ENCODE measurements at places on chromosomes 7 and 10.

GRCh38 chr10:114604357-114605130 lies 53.5 kb downstream of the ABLIM1 start:
- DNase-seq, result no peak

- DNase-seq, result no peak
Measured at GRCh38 chr7:7498856-7499255, 36.8 kb downstream of the COL28A1 start.

DNA sequence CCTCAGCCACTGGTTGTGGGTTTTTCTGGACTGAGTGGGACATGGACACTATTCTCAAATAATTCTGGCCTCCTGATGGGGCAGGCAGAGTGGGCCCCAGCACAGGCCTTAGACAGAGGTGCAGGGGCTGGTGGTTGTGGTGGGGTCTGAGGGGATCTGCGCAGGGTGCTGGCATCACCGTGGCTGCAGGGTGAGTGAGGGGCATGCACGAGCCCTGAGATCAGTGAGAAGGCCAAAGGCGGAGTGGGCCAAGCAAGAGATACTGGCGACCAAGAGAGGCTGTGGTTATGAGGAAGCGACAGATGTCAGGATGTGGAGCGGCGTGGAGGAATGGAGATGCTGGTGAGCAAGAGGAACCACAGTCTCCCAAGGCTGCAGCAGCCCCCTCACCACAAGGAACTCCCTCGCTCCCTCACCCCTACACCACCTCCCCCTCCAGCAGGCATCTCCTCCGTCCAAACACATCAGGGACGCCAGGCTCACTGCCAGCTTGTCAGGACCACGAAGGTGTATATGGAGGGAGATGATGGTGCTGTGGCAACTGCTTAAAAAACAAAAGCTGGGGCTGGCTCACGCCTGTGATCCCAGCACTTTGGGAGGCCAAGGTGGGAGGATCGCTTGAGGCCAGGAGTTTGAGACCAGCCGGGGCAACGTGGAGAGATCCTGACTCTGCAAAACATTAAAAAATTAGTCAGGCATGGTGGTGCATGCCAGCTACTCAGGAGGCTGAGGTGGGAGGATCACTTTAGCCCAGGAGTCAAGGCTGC lies 9.6 kb downstream of the PRF1 start:
- no peak for DNase-seq

GRCh38 chr10:132939957-132940790 lies 2.2 kb downstream of the CFAP46 start:
- peak; percentile 56 for DNase-seq

GRCh38 chr7:81167934-81168333 lies 249.1 kb upstream of the SEMA3C start:
- DNase-seq, result no peak

- DNase-seq, result no peak
Measured at GRCh38 chr10:31581741-31582323, 262.8 kb downstream of the ZEB1 start.

DNA sequence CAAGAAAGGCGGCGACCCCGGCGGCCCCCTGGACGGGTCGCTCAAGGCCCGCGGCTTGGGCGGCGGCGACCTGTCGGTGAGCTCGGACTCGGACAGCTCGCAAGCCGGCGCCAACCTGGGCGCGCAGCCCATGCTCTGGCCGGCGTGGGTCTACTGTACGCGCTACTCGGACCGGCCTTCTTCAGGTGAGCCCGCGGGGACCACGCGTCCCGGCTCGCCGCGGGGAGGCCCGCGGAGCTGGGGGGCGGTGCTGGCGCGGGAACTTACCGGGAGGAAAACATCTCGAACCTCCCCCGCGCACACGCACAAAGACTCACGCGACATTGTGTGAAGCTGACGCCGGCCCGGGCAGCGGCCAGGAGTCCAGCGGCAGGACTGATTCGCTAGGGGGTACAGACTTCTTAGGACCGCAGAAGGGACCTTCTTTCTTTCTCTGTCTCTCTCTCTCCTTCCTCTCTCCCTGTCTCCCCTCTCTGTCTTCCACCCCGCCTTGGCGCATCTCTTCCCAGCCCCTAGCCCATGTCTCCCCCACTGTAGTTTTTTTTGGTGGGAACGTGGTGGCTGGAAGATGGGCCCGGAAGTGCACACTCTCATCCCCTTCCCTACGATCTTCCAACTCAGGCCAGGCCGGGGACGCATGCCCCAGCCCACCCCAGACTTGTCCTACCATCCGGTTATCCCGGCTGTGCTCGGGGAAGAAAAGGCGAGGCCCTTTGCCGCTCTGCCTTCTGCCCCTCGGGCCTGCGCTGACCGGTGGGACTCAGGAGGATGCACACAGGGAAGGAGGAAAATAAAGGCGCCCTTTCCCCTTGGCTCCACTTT lies 1.2 kb downstream of the EN2 start:
- DNase-seq, result no peak

GRCh38 chr7:54485044-54485443 lies 57.1 kb upstream of the VSTM2A start:
- DNase-seq, result no peak

- DNase-seq, result no peak
Measured at GRCh38 chr10:123402656-123403055, 248.5 kb downstream of the BUB3 start.

DNA sequence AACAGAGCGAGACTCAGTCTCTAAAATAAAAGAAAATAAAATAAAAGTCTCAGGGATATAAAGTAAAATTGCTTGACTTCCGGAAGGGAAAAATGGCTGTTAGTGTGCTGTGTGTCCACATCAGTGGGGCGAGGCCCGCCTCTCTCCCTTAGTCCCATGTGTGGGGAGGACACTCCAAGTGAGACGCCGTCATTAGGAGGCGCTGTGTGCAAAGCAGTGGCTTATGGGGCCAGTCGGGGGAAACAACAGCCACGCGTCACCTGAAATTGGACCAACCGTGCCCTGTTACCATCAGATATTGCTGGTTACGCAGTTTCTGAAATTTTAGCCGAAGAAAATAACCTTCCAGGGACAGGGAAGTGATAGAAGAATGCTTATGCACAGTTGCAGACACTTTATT lies 15.8 kb downstream of the SFXN4 start:
- DNase-seq, result no peak

DNA sequence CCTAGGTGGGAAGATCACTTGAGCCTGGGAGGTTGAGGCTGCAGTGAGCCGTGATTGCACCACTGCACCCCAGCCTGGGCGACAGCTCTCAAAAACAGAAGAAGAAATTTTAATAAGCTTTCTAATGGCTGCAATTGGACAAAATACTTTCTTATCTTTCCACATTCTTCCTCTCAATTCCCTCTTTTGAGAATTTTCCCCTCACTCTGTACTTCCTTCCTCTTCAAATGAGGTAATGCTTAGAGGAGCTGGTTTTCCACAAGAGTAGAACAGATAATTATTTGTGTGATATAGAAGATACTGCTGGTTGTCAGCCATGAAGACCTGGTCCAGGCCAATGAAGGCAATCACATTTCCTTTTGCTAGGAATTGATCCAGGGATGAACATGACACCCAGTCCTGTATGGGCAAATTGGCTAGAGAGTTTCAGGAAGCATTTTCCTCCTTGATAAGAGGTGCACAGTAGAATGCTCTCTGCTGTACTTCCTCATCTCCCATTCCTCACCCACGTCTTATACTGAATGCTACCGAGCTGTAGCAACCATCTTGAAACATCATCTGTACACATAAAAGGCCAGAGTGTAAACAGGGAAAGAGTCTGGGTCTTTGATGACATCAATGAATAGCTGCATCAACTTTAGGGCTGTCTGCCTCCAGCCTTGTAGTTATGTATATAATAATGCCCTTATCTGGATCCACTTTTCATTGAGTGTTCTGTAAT lies 103.9 kb downstream of the CDK6 start:
- DNase-seq, result no peak

DNA sequence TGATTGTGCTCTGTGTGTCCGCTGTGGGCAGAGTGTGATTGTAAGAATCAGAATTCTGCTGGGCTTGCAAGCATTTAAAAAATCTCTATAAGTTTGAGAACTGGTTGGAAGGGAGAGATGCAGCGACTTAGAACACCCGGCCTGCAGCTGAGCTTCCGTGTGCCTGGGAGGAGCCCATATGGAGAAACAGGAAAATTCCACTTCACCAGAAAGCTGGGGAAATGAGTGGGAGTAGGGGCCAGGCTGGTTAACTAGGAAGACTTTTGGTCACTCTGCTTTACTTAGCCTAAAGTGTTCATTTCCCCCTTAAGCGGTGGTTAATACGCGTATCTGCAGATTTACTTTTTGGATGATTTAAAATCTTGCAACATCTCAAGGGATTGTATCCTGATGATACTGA lies 72.2 kb downstream of the TCF7L2 start:
- DNase-seq, result no peak

GRCh38 chr10:119705434-119705831 lies 20.4 kb upstream of the INPP5F start:
- no peak for DNase-seq

GRCh38 chr7:128863433-128863989 lies 855 bp downstream of the ATP6V1F start:
- DNase-seq, result peak; percentile 34

DNA sequence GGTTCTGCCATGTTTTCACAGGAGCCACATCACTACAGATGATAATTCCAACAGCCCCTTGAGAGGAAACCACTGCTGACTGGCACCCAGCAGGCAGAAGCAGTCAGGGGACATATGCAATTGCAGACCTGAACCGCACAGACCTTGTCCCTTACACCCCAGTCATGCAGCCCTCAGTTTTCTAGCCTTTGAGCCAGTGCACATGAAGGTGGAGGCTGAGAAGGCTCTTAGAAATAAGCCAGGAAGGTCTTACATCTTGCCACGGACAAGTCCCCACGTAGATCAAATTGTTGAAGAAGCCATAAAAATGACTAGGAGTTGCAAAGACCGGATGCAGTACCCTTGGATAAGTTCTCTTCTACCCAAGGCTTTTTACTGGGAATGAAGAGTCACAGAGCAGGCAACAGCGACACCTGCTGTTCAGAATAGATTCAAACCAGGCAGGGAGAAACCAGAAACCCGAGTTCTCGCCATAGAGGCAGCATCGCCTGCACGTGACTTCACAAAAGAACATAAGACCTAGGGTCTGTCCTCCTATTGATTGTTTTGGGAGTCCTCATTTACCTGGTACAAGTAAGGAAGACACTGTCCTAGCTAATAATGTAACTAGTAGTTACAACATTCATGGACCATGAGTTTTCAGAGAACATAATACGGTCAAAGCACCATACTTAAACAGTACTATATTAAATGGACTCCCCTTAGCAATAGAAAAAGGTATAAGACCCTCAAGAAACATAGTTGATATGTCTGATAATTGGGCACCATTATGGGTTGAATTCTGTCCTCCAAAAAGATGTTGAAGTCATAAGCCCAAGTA lies 11.1 kb downstream of the STEAP1B start:
- DNase-seq, result peak; percentile 67

GRCh38 chr7:130912082-130912861 lies 178.3 kb upstream of the KLF14 start:
- DNase-seq, result no peak

DNA sequence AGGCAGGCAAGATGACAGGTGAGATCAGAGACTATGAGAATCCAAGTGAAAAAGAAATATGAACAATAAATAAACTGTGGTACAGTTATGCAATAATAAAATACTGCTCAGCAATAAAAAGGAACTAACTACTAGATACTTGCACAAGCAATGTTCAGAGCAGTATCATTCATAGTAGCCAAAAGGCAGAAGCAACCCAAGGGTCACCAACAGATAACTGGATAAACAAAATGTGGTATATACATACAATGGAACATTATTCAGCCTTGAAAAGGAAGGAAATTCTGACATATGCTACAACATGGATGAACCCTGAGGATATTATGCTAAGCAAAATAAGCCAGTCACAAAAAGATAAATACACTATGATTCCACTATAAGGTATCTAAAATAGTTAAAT lies 76.9 kb upstream of the KCNIP2 start:
- DNase-seq, result no peak

DNA sequence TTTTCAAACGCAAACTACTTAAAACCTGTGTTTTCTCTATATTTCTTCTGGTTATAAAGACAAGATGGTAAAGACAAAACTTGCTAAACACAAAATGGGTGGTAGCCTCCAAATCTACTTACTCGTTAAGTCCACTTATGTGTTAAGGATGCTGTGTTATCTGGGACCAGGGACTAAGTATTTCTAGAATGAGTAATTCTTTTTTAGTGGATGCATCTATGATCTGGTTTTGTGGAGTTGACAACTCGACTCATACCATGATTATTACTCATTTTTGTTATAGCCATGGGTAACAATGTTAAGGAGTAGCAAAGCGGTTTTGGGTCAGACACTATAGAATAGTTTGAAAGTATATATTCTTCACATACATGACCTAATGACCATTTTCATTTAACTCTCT lies 239.5 kb upstream of the FOXP2 start:
- DNase-seq, result no peak

DNA sequence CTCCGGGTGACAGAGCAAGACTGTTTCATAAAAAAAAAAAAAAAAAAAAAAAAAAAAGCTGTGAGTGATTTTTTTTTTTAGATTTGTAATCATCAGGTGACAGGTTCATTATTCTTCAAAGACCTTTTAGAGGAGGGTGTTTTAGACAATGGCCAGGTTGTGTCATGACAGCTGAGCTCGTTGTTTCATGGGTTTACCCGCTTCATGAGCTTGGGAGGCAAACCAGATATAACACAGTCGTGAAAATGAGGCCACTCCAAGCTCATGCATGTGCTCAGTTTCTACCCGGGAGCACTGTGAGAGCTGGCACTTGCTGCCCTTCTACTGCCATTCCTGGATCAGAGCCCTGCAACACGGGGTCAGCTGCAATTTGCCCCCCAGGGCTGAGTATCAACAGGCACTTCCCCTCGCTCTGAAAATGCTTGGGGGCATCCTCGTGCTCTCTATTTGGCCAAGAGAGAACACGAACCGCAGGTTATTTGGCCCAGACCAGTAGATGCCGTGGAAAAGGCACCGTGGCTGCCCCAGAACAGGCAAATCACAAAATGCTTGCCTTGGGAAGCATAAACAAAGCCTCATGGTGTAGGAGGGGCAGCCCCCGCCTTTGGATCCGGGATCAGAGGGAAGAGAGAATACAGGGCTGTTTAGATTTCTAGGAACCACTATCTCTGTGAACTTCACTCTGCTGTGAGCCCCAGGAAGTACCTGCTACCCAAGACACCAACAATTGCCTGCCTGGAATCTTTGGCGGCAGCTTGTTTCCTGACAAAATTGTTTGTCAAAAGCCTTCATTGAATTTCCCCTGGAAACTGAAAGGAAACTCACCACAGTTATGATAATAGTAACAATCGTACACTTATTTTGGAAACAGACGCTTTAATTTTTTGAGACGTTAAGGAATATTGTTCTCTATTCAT lies 371.0 kb downstream of the FRMD4A start:
- no peak for DNase-seq

- no peak for DNase-seq
Measured at GRCh38 chr10:102627291-102627735, 17.0 kb upstream of the TRIM8 start.

GRCh38 chr10:8059191-8059936 lies 4.9 kb downstream of the GATA3 start:
- DNase-seq, result no peak

- DNase-seq, result no peak
Measured at GRCh38 chr7:148624735-148625134, 34.2 kb downstream of the C7orf33 start.

- no peak for DNase-seq
Measured at GRCh38 chr10:29961351-29961750, 98.0 kb downstream of the JCAD start.

GRCh38 chr7:5543361-5543760 lies 119.7 kb upstream of the TNRC18 start:
- no peak for DNase-seq

GRCh38 chr7:4682621-4683042 lies 537 bp downstream of the FOXK1 start:
- DNase-seq, result peak; percentile 13

Measured in stimulated activated CD4-positive, alpha-beta T cell treated with anti-CD3 and anti-CD28 coated beads, Interleukin-2, amount 100 ng/mL, for 48 hours (primary cell).